ENCODE measurements at places on chromosomes 5 and 9.

- DNase-seq: no peak
Observed at GRCh38 chr5:149002761-149003689, 59.8 kb downstream of the SH3TC2 start.

DNA sequence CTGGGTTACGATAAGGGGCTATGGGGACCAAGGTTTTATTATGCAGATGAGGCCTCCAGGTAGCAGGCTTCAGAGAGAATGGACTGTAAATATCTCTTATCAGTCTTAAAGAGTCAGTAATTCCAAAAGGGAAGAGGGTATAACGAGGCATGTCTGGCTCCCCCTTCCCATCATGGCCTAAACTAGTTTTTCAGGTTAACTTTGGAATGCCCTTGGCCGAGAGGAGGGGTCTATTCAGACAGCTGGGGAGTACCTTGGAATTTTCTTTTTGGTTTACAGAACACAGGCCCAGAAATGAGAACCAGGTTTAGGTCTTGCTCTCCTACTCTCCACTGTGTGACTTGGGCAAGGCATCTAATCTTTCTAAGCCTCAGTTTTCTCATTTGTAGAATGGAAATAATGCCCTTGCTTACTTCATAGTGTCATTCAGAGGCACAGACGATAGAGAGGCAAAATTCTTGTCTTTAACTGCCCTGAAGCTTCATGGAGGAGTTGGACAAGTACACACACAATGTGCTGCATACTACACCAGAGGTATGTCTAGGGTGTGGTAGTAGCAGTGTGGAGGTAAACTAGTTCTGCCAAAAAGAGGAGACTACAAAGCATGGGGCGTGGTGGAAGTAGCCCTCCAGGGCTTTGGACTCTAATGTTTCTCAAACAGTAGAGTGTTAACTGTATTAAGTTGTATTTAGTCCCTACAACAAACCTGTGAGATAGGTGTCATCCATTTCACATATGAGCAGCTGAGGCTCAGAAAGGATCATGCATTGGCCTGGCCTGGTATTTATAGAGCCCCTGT is 45.5 kb downstream of the IRF1 start:
- DNase-seq: no peak

GRCh38 chr5:9284781-9285307 is 261.0 kb downstream of the SEMA5A start:
- DNase-seq: no peak

DNA sequence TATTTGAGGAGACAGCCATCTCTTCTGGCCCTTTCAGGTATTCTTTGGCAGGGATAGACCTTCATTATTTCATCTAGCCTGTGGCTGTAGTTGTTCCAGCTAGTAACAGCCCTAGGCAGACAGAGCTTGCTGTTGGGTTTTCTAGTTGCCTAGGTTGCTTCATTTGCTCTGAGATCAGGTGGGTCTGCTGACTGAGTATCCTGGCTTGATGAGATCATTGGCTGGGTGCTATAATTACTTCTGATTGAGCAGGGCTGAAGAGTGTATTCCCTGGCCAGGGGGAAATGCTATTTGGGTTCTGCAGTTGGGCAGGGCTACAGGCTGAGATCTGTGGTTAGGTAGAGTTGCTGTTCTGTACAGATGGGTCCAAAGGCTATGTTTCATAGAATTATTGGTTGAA is 456.1 kb downstream of the PSAT1 start:
- no peak for DNase-seq

DNA sequence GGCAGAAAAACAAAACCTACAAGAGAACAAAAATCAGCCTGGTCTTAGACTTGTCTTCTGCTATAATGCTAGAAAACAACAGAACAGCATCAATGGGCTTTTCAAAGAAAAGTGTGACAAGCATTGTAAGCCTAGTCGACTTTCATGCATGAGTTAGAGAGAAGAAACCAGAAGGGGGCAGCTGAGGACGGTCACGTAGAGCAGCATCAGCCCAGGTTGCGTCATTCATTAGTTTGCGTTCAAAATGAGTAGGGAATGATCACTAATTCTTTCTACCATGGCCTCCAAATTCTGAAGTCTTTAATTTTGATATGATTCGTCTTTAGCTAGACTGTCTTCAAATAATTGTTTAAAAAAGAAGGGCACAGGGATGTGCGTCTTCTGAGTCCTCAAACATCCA is 4.7 kb upstream of the ISCA1 start:
- no peak for DNase-seq

DNA sequence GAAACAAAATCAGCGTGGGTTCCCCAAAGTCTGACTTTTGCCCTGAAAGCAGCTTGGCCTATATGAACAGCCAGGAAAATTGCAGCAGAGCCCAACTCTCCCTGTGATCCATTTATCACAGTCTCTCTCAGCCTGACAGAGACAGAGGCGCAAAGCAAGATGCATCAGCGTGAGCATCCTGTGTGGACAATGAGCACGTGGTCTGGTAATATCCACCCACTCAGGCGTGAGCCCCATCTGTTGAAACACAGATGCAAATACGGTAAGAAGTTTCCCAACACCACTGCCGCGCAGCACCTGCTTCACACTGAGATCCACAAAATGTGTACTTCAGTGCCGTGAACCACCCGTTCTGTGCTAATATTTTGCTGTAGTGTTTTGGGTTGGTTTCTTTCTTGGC is 114.6 kb downstream of the MRPL36 start:
- DNase-seq: no peak

- no peak for DNase-seq
Observed at GRCh38 chr5:150305095-150305494, 2.4 kb upstream of the ARSI start.

DNA sequence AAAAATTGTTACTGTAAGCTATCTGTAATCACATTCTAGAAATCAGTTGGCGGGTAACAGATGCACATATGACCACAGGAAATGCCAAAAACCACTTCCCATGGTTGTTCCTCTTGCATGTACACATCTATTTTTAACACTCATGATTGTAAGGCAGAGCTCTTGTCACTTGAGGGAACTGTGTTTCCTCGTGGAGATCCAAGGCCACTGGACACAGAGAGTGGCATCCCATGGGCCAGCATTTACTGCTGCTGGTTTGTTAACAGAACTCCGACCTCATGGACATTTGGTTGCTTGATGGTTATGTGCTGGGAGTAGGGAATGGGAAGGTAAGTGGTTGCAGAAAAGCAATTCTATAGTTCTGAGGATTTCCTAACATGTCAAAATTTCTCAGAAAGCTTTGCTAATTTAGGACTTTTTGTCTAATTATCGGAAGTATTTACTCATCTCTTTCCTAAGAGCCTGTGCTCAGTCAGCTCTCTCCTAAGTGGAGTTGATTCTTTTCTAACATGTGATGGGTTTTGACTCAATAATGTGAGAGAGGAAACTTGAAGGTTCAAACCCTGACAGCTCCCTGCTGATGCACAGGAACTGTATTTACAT is 202.0 kb upstream of the NR3C1 start:
- no peak for DNase-seq

- no peak for DNase-seq
Observed at GRCh38 chr5:151384106-151384505, 36.7 kb upstream of the SLC36A2 start.

Data from T-helper 2 cell (primary cell).